CD4-positive, alpha-beta T cell treated with Interleukin-1 beta for 1 hour (primary cell): ENCODE measurements at places on chromosomes 3 and 15.

DNA sequence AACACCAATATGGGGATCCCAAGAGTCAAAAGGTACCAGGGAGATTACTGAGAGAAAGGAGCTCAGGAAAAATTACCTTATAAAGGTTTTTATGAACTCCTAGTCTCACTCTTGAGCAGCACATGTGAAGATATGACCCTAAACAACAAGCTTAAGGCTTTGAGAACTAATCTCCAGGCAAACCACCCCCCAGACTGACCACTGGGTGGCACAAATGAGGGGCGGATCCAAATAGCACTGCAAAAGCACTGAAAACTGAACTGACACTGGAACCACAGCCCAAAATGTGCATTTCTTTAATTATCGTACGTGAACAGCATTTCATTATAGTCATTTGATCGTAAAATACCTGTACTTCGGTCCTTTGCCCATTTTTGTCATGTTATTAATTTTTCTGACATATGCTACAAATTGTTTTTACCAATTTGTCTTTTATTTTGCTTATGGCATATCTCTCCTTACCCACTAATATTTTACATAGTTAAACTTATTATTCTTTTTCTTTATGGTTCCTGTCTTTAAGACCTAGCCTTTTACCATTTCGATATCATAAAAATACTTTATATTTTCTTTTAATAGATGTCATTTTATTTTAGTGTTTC, 31.5 kb upstream of the TFDP2 start:
- peak; percentile 37 for DNase-seq

- DNase-seq, result no peak
Observed at GRCh38 chr3:190597291-190597690, 83.4 kb downstream of the IL1RAP start.

- DNase-seq, result no peak
Observed at GRCh38 chr3:194352667-194353246, 1.6 kb upstream of the CPN2 start.

GRCh38 chr3:16513141-16514020, at the start of gene RFTN1:
Gene RFTN1, minus strand, starts transcription at chr3:16513699. Its CDS starts 19,830 bp downstream, at chr3:16493869.
- DNase-seq, result peak; percentile 65

GRCh38 chr3:65024148-65024547, 336.3 kb upstream of the ADAMTS9 start:
- no peak for DNase-seq

- peak; percentile 78 for DNase-seq
Observed at GRCh38 chr3:51024765-51025632, 350.3 kb downstream of the DOCK3 start.

GRCh38 chr3:156323466-156323865, 203.1 kb downstream of the KCNAB1 start:
- no peak for DNase-seq

GRCh38 chr3:179935710-179936109, 101.0 kb downstream of the PEX5L start:
- no peak for DNase-seq

DNA sequence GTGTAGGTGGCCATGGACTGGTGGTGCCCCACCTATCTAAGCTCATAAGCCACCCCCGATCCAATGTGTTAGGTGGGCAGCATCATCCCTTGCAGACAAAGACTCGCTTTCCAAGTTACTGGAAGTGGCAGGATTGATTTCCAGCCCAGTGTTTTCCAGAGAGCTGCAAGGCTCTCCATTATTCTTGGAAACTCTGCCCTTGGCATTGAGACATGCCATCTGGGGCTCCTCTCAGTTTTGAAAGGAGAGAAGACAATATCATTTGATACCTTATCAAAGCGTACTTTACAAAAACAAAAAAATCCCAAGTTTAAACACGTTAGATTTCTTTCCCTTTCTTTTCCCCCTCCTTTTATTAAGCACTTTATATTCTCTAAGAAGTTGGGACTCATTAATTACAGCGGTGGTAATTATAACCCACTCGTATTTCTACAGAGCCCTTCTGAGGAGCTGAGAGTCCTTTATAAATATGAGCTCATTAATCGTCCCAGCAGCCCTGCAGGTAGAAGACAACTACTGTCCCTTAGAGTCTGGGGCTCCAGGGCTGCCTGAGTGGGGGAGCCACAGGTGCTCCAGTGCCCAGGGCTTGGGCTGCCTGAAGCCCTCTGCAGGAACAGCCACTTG, 226.1 kb downstream of the TLE3 start:
- DNase-seq, result no peak

- DNase-seq, result no peak
Observed at GRCh38 chr3:71786217-71786549, 1.2 kb upstream of the PROK2 start.

- DNase-seq, result no peak
Observed at GRCh38 chr3:37053753-37054152, 60.4 kb downstream of the MLH1 start.

GRCh38 chr3:131786386-131786785, 248.4 kb downstream of the CPNE4 start:
- DNase-seq, result no peak

- no peak for DNase-seq
Observed at GRCh38 chr3:100257586-100257985, 3.2 kb upstream of the TBC1D23 start.

DNA sequence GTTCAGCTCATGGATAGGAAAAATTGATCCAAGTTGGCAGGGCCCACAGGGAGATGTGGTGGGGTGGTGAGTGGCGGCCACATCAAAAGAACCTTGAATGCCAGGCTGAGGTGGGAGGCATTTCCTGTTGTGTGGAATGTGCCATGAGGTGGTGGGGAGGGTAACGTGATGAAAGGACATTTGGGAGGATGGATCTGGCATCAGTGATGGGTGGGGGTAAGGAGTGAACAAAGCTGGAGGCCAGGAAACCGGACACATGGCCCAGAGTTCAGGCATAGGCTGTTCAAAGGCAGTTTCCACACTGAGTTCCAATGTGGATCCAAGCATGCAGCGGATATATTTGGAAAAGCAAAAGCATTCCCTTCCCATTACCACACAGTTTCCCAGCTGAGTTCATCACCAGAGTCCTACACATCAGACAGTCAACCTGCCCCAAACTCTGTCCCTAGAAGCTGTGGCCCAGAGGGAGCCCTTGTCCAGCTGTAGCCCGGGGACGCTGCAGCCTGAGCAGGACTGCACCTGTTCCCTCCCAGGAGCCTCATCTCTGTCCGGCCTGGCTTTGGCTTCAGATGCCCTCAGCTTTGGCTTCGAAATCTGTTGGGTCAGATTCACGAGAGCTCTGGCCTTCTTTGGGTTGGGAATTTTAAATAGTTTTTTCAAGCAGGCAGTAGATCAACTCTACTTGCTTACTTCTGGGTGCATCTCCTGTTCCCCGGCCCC, 37.8 kb upstream of the GOLGA6B start:
- DNase-seq, result no peak

GRCh38 chr15:87489456-87489855, 767.1 kb downstream of the NTRK3 start:
- DNase-seq, result no peak

GRCh38 chr15:80093854-80094418, 34.5 kb downstream of the ZFAND6 start:
- DNase-seq, result no peak

DNA sequence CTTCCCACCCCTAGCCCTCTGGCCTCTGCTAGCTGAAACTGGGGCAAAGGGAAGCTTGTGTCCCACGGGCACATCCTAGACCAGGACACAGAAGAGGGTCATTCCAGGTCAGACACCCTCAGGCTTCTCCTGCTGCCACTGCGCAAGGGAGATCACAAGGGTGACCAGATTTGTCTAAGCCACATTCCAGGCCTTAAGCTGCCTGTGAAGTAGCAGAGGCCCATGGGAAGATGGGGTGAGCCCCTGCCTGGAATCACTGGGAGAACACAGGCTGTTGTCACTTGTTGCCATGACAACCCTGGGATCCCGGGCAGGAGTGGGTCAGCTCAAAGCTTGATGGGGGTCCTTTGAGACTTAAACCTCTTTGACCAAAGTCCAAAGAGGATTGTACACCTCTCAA, 10.8 kb downstream of the STRA6 start:
- no peak for DNase-seq

DNA sequence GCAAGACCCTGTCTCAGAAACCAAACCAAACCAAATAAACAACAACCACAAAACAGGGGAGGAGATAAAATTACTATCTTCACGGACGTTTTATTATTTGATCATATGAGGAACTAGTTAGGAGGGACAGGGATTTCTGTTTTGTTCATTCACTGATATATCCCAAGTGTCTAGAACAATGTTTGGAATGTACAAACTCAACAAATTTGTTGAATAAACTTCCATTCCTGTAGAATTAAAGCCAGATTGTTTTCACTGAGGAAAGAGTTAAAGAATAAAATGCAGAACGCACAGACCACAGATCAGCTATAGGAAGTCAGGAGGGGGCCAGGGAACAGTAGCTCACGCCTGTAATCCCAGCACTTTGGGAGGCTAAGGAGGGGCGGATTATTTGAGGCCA, 6.5 kb upstream of the STRC start:
- DNase-seq, result no peak

DNA sequence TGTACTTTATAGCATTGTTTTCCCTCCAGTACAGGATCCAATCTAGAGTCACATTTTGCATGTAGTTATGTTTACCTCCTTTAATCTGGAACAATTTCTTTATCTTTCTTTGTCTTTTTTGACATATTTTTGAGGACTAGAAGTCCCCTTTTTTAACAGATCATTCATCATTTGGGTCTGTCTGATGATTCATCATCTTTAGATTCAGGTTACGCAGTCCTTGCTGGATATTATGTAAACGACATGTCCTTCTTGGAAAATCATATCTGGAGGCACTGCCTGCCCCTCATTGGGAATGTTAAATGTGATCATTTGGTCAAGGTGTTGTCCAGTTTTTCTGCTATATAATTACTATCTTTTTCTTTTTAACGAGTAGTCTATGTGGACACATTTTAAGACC, 18.3 kb downstream of the TGM4 start:
- DNase-seq, result no peak

GRCh38 chr3:64148955-64149653, 76.2 kb downstream of the PRICKLE2 start:
- no peak for DNase-seq

DNA sequence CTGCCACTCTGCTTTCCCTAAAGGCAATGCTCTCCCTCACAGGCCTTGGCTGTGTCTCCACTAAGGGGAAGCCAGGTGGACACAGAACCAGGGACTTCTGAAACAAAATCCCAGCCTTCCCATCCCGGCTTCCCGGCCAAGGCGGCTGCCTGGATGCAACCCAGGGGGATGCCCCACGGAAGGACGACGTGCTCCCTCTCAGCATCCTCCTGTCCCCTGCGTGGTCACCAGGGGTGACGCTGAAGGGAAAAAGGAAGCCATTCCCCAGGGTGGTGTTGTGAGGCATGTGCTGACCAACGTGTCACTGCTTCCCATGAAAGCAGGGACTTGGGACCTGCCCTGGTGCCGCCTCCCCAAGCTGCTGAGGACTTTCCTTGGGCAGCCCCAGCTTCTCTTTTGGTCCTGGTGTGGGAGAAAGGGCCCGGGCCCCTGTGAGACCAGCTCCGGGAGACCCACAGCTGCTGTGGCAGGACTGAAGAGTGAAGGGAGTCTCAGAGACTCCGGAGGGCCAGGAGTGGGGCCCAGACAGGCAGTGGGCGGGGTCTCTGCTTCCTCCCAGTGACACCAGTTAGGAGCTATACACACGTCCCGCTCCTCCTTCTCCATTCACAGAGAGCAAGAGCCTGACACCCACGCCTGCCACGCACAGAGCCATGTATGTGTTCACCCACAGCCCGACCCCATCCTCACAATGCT, 139.2 kb downstream of the NUP210 start:
- DNase-seq, result no peak

DNA sequence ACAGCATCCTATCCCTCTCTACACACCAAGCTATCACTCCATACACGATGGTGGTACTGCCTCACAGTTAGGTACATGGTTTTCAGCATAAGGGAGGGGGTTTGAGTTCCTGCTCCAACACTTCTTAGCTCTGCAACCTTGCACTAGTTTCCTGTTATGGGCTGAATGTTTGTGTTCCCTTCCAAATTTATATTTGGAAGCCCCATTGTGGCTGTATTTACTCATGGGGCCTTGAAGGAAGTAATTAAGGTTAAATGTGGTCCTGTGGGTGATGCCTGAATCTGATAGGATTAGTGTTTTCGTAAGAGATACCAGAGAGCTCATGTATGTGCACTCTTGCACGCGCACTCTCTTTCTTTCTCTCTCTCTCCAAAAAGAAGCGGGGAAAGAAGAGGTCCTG, 259.4 kb downstream of the RORA start:
- DNase-seq, result no peak

DNA sequence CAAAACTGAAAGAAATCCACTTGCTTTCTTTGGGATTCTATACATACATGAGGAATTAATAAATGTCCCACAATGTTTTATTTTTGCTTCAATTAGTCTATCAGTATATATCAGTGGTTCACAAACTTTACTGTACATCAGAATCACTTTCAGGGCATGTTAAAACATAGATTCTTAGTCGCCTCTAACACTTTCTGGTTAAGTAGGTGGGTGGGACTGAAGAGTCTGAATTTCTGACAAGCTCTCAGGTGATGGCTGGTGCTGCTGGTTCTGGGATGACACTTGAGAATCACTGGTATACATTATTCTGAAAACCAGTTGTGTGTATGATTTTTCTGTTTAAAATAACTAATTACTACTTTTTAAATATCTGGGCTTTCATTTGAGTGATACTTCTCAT, 393.3 kb downstream of the TBC1D5 start:
- DNase-seq, result no peak

GRCh38 chr3:152254041-152254440, 14.7 kb upstream of the MBNL1 start:
- DNase-seq, result no peak

DNA sequence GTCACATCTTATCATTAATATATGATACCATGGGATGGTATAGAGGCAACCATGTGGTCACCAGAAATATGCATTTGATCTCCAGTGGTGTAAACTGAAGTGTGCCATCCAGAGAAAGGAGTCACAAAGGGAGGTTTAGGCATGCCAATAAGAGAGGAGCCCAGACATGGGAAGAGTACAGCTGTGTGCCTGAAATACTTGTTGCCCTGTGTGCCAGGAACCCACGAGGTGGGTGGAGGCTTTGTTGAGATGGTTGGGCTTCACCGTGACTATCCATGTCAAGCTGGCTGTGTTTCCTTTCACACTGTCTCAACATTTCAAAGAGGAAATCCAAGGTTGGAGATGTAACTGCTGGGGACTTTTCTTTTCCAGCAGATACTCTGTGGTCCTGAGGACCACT, 43.5 kb downstream of the CACNA2D3 start:
- DNase-seq, result no peak

GRCh38 chr15:34009656-34010055, 29.3 kb downstream of the AVEN start:
- no peak for DNase-seq

DNA sequence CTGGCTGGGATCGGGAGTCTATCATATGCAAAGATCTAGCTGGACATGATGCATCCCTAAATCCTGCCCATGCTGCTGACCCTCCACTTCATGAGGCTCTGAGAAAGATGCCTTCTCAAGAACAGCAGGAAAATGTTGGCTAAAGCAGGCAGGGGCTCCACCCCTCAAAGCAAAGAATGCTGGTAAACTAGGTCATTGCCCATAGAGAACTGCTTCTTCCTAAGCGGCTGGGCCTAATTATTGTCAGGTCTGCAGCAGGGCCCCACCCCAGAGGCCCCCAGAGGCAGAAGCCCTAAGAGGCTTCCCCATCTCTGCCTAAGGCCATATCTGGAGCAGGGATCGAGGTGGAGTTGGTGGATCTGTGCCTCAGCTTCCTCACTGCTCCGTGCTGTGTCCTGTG, 447.4 kb upstream of the PROK2 start:
- no peak for DNase-seq

- DNase-seq, result no peak
Observed at GRCh38 chr15:81097890-81098280, 36.2 kb upstream of the CFAP161 start.
